Kidney (tissue), 22 donors: ENCODE measurements at places on chromosomes 11 and 22. TPM values are rescaled to one million over a fixed set of nuclear protein-coding genes. Genes with fewer than 3 reads are reported as not detected.

- DNase-seq, result peak; percentile 46
Observed at GRCh38 chr11:16738947-16739815, 734 bp downstream of the C11orf58 start.

- DNase-seq, result no peak
Observed at GRCh38 chr11:121337078-121337477, 44.5 kb downstream of the SC5D start.

C11orf87 gene
- total RNA-seq, result not detected

GRCh38 chr11:95924414-95924760 is 480 bp upstream of the MTMR2 start:
- DNase-seq, result no peak

OR51I1 gene
- total RNA-seq, result 0.35 TPM

- DNase-seq, result no peak
Observed at GRCh38 chr11:102244681-102245409, 72.4 kb upstream of the BIRC3 start.

- no peak for DNase-seq
Observed at GRCh38 chr11:93756748-93757147, 15.3 kb downstream of the C11orf54 start.

DNA sequence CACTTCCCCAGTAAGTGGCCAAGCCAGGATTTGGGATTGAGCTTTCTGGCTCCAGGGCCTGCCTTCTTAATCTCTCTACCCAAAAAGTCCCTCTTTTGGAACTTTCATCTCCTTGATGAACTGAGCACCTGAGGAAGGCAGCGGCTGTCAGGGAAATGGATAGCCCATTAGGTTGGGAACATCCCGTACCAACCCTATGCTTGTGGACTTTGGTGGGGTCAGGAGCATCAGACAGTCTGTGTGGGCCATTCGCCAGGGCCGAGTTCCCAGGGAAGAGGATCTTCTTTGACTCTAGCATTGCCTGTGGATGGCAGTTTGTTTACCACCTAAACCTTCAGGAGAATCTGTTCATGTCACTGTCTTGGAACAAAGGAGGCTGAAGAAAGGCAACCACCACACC is 30.2 kb downstream of the ARHGEF17 start:
- DNase-seq, result no peak

- DNase-seq, result no peak
Observed at GRCh38 chr11:19084661-19085315, 24.3 kb upstream of the MRGPRX2 start.

VSTM5 gene
- total RNA-seq, result 0.41 TPM

DNA sequence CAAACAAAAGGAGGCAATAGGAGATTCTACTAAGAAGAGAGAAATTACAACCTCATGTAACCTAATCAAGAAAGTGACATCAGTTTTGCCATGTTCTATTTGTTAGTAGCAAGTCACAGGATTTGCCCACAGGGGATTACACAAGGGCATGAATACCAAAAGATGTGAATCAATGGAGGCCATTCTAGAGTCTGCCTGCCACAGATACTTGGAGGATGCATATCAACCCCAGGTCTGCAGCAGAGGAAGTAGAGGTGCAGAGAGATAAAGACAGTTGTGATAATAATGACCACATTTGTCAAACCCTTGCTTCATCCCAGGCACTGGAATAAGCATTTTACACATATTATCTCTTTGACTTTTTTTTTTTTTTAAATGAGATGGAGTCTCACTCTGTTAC is 2.4 kb upstream of the ASCC2 start:
- no peak for DNase-seq

DNA sequence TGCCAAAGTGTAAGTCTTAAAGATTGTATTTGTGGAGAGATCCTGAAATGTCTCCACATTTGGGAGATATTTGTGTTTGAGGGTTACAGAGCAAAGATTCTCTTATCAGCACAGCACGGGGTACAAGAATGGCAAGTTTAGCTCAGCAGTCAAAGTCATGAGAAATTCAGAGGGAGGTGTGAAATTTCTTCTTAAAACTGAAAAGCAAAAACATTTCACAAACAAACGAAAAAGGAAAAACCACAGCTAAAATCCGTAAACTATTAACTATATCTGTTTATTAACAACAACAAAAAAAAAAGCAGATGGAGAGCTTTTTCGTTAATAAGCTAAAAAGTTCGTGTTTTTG is 40.9 kb upstream of the ETS1 start:
- no peak for DNase-seq

- DNase-seq, result no peak
Observed at GRCh38 chr11:34587282-34587677, 33.6 kb upstream of the EHF start.

DNA sequence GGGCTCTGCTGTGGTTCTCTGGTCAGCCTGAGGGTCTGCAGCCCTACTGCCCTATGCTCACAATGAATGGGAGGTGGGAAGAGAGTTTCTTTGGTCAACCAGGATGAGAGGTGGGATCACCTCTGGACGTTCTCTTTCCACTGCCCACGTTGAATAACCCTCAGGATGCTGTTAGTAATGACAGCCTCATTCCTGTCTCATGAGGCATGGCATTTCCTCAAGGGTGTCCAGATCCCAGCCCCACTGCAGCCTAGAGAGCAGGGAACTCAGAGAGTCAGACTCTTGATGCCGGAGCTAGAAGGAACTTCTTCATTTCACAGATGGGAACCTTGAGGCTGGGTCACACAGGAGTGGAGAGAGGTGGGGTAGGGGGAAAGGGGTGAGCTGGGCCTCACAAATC is 196.0 kb downstream of the CEP164 start:
- no peak for DNase-seq

- peak; percentile 3 for DNase-seq
Observed at GRCh38 chr11:30254307-30255298, 23.8 kb downstream of the FSHB start.

KCTD14 gene
- total RNA-seq, result 13.7 TPM

GRCh38 chr11:89147229-89147628 is 30.4 kb upstream of the TYR start:
- no peak for DNase-seq

DNA sequence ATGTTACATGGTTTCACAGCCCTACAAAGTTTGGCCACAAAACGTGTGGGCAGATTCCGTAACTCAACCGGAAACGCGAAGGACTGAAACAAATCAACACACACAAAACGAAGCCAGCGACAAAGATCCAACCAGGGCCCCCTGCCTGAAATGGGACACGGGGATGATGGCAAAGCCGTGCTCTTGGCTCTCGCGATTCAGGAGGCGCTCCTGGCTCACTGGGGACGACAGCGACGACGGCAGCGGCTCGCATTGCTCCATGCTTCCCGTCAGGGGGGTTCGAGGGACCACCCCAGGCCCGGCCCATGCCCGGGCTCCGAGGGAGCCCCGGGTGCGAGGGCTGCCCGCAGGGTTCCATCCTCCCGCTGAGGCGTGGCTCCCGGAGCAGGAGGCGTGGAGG is 4786.8 kb upstream of the OR11H1 start:
- DNase-seq, result no peak

DNA sequence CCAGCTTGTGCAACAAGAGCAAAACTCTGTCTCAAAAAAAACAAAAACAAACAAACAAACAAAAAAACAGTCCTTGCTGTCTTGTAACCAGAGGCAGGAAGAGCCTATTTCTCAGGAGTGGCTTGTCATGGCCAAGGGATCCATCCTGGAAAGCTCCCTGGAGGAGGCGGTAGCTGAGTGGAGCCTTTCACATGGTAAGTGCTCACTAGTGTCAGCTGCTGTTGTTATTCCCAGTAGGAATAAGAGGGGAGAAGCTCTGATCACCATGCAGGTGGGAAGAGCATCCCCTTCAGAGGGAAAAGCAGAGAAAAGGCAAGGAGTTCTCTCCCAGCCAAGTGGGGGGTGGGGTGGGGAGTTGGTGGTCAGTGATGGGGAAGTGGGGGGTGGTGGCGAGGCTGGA is 54.6 kb upstream of the WNT7B start:
- no peak for DNase-seq

GRCh38 chr11:22510010-22510409 is 115.6 kb downstream of the FANCF start:
- no peak for DNase-seq

GRCh38 chr11:9138133-9138453 is 46.7 kb upstream of the SCUBE2 start:
- no peak for DNase-seq

MUC6 gene
- total RNA-seq, result 3.0 TPM

GRCh38 chr11:128026596-128026995 is 560.8 kb downstream of the ETS1 start:
- DNase-seq, result no peak

- peak; percentile 92 for DNase-seq
Observed at GRCh38 chr22:39534591-39535356, 2.2 kb upstream of the RPS19BP1 start.

ISX gene
- total RNA-seq, result not detected

MAPK8IP2 gene
- total RNA-seq, result 1.1 TPM

DNA sequence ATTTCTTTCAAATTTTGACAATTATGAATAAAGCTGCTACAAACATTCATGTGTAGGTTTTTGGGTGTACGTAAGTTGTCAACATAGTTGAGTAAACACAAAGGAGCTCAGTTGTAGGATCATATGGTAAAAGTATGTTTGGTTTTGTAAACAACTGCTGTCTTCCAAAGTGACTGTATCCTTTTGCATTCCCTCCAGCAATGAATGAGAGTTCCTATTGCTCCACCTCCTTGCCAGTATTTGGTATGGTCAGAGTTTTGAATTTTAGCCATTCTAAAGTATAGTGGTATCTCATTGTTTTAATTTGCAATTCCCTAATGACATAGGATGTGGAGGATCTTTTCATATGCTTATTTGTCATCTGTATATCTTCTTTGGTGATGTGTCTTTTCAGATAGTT is 28.0 kb upstream of the PHOX2A start:
- no peak for DNase-seq

GRCh38 chr22:21962655-21962949 is 10.0 kb upstream of the PPM1F start:
- no peak for DNase-seq

TPBGL gene
- total RNA-seq, result 0.69 TPM

SHISA8 gene
- total RNA-seq, result 0.35 TPM

DNA sequence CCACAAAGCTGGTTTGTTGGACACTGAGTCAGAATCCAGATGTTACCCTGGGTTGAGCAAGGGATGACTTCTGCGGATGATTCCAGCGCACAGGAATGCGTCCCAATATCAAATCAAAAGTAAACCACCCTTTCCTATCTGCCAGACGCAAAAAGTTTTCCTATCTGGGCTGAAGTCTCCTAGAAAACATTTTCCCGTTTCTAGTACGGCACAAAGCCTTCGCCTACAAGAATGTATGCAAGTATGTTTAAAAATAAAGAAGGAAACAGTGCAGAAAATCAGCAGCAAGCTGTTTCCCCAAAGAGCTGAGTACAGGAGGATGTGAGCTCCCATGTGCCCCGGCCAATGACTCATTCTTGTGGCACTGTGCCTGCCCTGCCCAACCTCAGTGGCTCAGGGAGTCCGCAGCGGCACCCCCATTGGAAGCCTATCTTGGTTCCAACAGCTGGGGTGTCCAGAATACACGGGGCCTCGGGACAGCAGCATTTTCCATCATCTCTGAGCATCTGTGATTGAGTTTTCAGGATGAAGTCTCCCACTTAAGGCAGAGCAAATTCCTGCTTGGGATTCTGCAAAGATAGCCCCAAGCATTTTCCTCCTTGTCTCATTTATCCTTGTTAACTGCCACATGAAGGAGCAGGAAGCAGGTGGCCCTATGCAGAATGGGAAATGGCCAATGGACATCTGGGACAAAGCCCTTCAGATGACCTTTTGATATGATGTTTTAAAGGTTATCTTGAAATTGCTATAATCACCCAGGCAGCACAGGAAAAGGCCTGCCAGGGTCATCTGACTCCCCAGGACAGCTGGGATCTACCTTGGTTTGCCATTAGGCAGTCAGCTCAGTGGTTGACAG is 17.5 kb downstream of the KCNJ5 start:
- DNase-seq, result no peak

DNA sequence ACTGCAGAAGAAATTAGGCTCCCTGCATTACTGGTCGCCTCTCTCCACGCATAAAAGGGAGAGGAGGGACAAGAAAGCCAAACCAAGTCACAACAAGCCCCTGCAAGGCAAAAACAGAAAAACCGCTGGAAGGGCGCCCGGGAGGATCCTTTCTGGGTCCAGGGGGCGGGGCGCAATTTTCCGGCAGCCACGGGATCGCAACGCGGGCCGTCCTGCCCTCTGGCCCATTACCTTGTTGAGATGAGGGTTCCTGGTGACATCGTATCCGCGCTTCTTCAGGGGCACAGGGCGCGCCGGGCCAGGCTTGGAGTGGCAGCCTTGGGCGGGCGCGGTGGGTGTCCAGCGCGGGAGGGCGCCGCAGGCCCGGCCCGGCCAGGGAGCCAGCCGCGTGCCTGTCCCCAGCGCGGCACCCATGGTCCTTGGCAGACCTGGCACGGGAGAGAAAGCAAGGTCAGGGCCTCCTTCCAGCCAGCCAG is 847 bp downstream of the ME3 start:
- peak; percentile 70 for DNase-seq

ST3GAL4 gene
- total RNA-seq, result 27.4 TPM

CRYBA4 gene
- total RNA-seq, result 0.41 TPM

DNA sequence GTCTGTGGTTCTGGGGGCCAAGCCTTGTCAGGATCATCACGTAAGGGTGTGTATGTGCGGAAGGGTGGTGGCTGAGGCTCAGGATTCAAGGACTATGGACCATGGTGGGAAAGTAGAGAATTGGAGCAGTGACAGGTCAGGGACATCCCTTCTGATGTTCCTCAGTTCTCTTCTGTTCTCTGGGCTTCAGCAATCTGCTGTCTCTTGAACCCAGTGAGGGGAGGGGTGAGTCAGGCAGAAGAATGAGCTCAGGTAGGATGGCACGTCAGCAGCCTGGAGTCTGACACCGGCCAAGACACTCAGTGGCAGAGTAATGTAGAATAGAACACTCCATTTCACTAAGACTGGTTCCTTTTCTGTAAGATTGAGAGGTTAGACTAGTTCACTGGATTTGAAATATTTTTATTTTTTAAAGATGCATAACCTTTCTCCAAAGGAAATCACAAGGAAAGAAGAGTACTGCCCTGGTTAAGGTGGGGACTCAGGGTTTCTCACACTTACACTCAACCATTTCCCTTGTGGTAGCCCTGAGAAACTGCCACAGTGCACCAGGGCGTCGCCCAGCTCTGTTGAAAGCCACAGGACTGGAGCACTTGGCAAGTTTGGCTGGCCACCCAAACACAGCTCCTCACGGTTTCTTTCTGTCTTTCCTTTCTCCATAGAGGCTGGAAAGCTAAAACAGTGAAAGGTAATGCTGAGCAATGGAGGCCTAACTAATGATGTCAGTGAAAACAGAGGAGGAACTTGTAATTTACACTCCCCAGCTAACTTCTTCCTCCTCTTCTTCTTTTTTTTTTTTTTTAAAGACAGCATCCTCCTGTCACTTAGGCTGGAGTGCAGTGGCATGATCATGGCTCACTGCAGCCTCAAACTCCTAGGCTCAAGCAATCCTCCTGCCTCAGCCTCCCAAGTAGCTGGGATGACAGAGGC is 23.1 kb upstream of the MICAL2 start:
- no peak for DNase-seq

DNA sequence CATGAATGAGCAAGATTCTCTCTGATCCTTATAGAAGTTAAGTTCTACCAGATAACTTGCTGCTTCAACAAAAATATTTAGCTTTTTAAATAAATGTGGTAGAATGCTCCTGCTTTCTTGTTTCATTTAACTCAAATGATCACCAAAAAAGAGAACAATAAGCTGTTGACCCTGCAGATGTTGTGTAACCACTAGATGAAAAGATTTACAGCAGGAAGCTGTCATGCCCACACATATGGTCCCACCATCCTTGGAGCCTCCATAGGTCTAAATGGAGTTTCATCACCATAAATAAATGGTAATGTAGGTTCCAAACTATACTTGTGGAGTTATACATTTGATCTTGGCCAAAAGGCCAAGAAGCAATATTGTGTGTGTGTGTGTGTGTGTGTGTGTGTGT is 118.8 kb downstream of the RRAS2 start:
- DNase-seq, result no peak

GRCh38 chr22:32745251-32745995 is 56.1 kb upstream of the TIMP3 start:
- no peak for DNase-seq
